A673 (cell line): ENCODE measurements at places on chromosomes 3 and 15. TPM values are rescaled to one million over a fixed set of nuclear protein-coding genes. Genes with fewer than 3 reads are reported as not detected.
A peak's percentile ranks its signal among the peaks of the same experiment; 100 is the strongest.

- no peak for DNase-seq
Measured at GRCh38 chr3:40407007-40407406, 20.0 kb downstream of the ENTPD3 start.

DNA sequence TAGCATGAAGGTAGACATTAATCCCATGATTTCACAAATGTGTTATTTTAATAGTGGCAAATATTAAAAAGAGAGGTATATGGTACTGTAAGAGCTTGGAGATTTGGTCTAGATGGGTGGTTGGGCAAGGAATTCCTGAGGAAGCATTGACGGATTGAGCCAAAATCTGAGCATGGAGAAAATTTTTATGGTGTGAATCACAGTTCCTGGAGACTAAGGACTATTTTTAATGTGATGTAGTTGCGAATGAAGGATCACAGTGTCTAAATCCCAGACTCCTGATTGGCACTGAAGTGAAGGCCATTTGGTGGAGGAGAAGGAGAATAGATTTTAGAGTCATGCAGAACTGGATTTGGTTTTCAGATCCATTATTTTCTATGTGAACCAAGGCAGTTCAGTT is 188.7 kb upstream of the FEZF2 start:
- DNase-seq, result no peak

The EPHA3 gene
- total RNA-seq, result 21.5 and 25.7 TPM in 2 replicates

The SEMA3G gene
- total RNA-seq, result 0.07 TPM in 1 of 2 replicates, not detected in the other

The CFAP44 gene
- total RNA-seq, result 2.4 and 3.5 TPM in 2 replicates

The MESP1 gene
- total RNA-seq, result 5.2 and 6.5 TPM in 2 replicates

DNA sequence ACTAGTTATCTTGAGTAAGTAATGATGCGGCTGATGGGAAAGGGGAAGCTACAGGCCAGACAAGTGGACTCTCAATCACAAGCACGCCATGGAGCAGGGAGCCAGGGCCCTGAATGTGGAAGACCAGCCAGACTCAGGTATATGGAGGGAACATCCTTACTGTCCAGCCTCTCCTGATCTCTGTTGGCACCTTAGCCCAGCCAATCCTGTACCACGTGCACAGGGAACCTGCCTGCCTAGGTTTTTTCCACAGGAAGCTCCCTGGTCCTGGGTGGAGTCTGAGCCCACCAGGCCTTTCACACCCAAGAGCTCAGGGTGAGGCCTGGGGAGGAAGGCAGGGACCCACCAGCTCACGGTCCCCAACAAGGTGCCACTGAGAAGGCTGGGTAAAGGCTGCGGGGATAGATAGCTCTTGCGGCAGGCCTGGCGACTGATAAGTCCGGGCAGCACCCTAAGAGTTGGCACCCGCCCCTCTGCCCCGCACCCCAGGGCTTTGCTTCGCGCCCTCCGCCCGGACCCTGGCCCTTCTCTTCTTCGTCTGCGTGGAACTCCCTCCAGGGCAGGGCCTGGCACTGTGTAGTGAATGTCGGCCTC is 933 bp upstream of the APEH start:
- no peak for DNase-seq

DNA sequence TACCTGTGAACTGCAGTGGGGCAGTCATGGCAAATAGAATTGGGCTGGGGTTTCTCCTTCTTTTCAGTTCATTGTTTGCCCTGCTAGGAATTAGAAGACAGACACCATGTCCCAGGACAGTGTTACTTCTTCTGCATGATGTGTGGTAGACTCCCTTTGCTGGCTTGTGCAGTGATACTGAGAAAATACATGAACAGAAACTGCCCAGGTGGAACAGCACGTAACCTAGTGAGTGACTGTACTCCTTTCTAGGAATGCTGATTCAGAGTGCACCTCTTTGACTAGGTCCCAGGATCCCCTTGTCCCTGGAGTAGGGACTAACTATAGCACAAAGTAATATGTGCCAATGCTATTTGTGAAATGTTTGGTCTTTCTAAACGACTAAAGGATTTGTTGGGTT is 10.7 kb upstream of the SLC22A13 start:
- no peak for DNase-seq

GRCh38 chr15:59501597-59501996 is 63.6 kb downstream of the FAM81A start:
- peak; percentile 37 for DNase-seq

The PCOLCE2 gene
- 5.0 and 6.4 TPM in 2 replicates for total RNA-seq

The RBP2 gene
- not detected in 2 replicates for total RNA-seq

DNA sequence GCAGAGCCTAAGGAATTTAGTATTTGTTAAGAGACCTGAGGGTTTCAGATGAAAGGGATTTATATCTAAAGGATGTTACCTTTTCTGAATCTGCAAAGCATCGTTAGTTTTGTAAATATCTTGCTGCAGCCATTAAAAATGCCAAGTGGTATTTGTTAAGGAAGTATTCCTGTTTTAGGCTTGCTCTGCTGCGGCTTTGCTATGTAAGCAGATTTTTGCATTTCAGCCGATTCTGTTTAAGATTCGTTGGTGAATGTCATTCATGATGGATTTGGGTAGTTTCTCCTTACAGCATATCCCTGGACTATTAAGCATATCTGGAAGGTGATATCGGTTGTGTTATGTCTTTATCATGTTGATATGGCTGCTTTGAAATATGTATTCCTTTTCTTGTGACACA is 1.0 kb downstream of the USP8 start:
- no peak for DNase-seq

GRCh38 chr15:94053626-94054025 is 177.7 kb upstream of the MCTP2 start:
- DNase-seq, result peak; percentile 51

The CACNA2D3 gene
- not detected in 2 replicates for total RNA-seq

DNA sequence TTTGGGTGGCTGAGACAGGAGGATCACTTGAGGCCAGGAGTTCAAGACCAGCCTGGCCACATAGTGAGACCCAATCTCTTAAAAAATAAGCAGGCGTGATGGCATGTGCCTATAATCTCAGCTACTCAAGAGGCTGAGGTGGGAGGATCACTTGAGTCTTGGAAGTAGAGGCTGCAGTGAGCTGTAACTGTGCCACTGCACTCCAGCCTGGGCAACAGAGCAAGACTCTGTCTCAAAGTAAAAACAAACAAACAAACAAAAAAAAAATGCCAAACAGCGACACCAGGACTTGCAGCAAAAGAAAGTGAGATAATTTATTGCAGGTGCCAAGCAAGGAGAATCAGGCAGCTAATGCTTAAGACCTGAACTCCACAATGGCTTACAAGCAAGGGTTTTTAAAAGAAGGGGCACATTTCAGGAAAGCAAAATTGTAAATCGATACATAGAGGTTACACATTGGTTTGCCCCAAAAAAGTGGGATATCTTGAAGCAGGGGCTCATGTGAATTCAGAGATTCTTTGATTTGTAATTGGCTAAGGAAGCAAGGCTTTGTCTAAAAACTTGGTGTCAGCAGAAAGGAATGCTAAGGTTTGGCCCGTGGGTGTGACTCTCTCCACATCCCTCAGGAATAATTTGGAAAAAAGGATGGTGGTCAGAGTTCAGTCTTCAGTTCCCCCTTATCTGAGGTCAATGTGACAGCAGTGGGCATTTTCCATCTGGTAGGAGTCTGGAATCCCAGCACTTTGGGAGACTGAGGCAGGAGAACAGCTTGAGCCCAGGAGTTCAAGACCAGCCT is 5.2 kb upstream of the MPI start:
- no peak for DNase-seq

DNA sequence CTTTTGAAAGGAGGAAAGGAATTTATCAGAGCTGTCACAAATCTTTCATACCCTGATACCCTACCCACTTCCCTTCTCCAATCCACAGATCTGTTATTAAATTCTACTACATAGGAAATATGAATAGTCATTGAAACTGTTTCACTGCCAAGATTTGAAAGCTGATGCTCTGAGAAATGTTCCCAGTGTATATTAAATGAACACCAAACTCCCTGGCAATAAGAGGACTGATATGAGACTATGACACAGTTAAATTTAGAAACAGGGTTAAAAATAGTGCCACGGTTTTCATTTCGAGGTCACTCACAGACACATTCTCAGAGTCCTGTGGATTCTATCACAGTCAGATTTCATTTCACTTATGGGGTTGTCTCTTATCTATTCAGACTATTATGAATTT is 27.2 kb upstream of the GBE1 start:
- no peak for DNase-seq

DNA sequence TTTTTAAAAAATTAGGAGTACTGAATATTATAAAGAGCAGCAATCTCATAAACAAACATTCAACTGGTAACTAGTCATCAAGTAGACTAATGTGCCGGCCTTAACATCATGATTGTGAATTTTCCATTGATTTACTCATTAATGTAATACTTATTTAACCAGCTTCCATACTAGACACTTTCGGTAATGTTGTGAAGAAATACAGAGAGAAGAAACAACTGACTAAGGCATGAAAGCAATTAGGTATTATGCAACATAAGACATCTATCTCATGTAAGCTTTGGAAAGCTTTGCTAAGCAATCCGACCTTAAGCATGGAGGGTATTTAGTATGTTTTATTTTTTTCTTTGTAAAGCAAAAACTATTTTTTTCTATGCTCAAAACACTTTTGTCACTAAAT is 108.0 kb downstream of the IL1RAP start:
- no peak for DNase-seq

DNA sequence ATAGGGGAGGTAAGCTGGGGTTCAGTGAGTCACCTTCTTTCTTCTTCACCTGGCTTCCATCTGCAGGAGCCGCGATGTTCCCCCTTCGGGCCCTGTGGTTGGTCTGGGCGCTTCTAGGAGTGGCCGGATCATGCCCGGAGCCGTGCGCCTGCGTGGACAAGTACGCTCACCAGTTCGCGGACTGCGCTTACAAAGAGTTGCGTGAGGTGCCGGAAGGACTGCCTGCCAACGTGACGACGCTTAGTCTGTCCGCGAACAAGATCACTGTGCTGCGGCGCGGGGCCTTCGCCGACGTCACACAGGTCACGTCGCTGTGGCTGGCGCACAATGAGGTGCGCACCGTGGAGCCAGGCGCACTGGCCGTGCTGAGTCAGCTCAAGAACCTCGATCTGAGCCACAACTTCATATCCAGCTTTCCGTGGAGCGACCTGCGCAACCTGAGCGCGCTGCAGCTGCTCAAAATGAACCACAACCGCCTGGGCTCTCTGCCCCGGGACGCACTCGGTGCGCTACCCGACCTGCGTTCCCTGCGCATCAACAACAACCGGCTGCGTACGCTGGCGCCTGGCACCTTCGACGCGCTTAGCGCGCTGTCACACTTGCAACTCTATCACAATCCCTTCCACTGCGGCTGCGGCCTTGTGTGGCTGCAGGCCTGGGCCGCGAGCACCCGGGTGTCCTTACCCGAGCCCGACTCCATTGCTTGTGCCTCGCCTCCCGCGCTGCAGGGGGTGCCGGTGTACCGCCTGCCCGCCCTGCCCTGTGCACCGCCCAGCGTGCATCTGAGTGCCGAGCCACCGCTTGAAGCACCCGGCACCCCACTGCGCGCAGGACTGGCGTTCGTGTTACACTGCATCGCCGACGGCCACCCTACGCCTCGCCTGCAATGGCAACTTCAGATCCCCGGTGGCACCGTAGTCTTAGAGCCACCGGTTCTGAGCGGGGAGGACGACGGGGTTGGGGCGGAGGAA is 2.6 kb downstream of the ISLR2 start:
- no peak for DNase-seq

GRCh38 chr3:156553705-156554356 is 1.1 kb downstream of the SSR3 start:
- peak; percentile 61 for DNase-seq

GRCh38 chr3:122488262-122488973 is 26.3 kb downstream of the KPNA1 start:
- no peak for DNase-seq

The STARD9 gene
- 12.0 and 16.4 TPM in 2 replicates for total RNA-seq

The MFSD1 gene
- 15.2 and 16.1 TPM in 2 replicates for total RNA-seq

- peak; percentile 7 for DNase-seq
Measured at GRCh38 chr15:87609474-87609873, 647.1 kb downstream of the NTRK3 start.

DNA sequence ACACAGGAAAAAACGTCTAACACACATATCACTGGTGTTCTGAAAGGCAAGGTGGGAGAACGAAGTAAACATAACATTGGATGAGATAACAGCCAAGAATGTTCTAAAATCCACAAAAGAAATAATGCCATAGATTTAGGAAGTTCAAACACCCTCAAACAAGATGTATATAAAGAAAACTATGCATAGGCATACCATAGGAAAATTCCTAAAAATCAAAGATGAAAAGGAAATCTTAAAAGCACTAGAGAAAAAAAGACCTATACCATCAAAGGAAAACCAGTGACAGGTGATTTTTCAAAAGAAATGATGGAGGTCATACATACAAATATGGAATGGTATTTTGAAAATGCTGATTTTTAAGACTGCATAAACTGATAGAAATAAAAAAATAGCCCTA is 57.3 kb downstream of the GLB1 start:
- DNase-seq, result no peak

The MUC4 gene
- total RNA-seq, result not detected in 2 replicates

The LRRC2 gene
- 0.24 and 0.28 TPM in 2 replicates for total RNA-seq

The DPPA4 gene
- total RNA-seq, result not detected in 2 replicates

DNA sequence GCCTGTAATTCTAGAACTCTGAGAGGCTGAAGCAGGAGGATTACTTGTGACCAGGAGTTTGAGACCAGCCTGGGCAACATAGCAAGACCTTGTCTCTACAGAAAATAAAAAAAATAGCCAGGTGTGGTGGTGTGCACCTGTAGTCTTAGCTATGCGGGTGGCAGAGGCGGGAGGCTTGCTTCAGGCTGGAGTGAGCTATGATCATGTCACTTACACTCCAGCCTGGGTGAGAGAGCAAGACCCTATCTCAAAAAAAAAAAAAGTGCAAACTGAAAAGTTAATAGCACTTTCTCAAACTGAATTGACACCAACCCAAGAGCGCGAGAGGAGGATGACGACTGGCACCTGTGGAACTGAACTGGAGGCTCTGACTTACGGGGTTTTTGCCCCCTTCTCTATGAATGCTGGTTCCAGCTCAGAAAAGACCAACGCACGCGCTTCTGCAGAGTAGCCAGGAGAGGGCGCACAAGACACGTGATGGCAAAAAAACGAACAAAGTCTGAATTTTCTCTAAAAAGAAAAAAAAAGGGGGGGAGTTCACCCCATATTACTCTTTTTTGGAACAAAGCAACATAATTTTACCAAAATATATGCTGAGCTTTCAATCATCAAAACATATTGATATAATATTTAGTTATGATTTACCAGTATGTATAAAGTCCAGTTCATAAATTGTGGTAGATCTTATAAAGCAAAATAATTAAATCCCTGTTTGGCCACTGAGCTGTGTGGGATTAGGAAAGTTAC is 23.7 kb downstream of the CFAP92 start:
- DNase-seq, result peak; percentile 69

The CRYGS gene
- 3.6 and 3.9 TPM in 2 replicates for total RNA-seq

The C15orf62 gene
- 0.33 and 0.62 TPM in 2 replicates for total RNA-seq

The EMC7 gene
- 68.7 and 81.2 TPM in 2 replicates for total RNA-seq

The GPR87 gene
- total RNA-seq, result not detected in 2 replicates

DNA sequence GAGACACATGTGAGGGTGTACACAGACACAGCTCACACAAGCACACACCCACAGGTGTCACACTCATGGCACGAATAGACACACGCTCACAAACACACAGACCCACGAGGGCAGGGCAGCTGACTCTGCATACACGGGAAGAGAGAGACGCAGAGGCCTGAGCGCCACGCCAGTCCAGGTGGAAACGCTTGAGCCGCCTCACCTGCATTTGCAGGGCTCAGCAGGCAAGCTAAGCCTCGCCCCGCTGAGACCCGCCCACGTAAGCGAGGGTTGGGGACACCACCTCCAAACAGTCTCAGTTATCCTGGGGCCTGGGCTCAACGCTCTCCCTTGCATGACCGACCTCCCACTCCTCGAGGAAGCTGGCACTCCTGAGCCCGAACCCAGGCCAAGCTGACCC is 73.2 kb downstream of the TLE3 start:
- no peak for DNase-seq

- no peak for DNase-seq
Measured at GRCh38 chr15:31392761-31393401, 66.2 kb downstream of the KLF13 start.

- no peak for DNase-seq
Measured at GRCh38 chr15:48411971-48412591, 80.9 kb downstream of the DUT start.
